ENCODE measurements at places on chromosomes 1 and 21.

DNA sequence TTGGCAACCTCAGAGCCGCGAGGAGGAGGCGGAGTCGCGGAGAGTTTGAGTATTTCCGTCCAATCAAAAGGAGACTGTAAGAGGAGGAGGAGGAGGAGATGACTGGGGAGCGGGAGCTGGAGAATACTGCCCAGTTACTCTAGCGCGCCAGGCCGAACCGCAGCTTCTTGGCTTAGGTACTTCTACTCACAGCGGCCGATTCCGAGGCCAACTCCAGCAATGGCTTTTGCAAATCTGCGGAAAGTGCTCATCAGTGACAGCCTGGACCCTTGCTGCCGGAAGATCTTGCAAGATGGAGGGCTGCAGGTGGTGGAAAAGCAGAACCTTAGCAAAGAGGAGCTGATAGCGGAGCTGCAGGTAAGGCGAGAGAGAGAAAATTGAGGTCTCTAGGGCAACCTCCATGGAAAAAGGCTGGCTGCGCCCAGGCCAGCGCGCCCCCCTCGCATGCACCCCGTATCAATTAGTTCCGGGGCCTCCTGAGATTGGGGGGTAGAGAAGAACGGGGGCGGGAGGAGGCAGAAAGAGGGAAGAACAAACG is at the start of gene PHGDH:
PHGDH (plus strand) TSS at position 131 of the 538 bp plus-strand sequence; CDS start at position 220, 89 bp downstream.
- no peak for DNase-seq

DNA sequence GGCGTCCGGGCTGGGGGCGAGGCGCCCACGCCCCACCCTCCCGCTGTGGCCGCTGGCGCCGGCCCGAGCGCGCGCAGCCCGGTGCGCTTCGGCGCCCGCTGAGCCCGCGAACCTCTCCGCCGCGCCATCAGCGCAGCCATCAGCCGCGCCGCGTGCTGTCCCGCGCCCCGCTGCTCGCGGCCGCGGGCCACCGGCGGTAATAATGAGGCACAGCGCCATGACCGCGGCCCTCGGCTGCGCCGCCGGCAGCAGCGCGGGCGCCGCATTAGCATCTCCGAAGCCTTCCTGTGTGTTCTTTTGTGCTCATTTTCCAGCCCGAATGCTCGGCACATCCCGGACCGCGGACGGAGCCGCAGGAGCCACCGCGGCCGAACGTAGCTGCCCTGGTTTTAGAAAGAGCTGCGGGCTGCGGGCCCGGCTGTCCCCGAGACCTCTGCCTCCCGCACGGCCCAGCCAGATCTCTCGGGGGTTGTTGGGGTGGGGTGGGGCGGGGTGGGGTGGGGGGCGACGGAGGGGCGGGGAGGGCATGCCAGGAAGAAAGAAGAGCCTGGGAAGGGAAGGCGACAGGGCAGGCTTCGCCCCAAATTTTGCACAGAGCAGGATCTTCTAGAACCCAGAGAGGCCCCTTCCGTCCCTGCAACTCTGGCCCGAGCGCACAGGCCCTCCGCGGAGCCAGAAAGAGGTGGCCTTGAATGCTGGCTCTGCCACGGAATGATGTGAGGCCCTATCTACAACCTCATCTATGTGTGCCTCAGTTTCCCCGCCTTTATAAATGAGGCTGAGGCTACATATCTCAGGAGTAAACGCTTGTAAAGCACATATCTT is 55.3 kb downstream of the RRAGC start:
- no peak for DNase-seq

- DNase-seq, result no peak
Observed at GRCh38 chr1:193199940-193200339, 13.5 kb upstream of the B3GALT2 start.

DNA sequence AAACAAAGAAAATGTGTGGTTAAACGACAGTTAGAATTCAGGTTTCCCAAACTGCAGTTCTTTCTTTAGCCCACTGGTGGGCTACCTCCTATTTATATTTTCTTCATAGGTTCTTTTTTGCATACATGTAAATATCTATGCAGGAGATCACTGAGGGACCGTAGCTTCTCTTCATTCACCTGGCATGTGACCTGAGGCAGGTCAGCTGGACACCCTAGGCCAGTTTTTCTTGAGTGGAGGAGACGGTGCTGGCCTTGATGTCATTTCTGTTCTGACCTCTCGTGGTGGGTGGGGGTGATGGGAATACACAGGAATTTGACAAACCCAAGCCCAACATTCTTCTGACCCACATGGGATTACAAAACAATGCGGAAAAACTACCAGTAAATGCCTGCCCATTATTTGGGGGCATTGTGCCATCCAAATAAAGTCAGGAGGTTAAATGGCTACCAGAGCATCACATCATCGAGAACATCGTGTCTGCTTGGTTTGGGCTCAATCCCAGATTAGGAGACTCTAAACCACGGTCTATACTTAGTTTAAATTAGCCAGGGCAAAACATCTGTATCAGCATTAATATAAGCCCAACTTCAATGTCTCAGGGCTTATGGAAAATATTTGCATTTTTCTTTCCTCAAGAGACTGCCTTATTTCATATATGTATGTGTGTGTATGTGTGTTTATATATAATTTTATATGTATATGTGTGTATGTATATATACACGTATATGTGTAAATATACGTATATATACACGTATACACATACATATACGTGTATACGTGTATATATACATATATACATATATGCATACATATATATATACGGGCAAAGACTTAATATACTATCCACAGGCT is 7.4 kb upstream of the IRF2BP2 start:
- DNase-seq, result no peak

DNA sequence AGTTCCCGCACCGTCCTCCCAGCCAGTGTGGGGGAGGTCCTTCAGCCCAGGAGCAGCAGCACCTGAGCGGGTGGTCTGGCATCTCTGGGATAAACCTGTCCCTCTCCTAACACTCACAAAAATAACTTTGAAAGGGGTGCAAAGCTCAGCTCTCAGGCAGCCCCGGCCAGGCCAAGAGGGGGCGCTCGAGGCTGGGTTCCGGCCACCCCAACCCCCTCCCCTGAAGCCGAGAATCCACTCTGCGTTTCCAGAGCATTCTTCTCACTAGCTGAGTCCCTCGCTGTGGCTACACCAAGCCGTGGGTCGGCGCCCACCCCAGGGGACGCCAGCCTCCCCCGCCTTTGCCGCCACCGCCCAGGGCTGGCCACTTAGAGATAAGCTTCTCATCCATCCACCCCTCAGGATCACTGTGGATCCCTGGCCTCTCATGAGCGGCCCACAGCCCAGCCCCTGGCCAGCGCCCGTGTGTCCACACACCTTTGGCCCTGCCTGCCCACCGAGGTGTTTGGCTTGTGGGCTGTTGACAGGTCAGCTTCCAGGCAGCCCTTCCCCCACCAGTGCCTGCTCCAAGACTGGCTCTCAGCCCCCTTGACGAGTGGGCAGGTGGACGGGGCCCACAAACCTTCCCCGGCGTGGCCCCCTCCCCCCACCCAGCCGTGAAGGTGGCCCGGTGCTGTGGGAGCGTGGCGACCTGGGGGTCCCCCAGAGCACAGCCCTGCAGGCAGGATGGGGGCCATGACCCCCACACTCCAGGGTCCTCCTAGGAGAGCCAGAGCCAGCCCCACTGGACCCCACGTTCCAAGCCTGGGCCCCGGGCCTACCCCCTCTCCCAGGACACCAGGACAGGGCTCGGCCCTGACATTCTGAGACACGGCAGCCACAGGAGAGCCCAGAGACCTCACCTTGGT is 1.9 kb downstream of the FTCD start:
- DNase-seq, result no peak

DNA sequence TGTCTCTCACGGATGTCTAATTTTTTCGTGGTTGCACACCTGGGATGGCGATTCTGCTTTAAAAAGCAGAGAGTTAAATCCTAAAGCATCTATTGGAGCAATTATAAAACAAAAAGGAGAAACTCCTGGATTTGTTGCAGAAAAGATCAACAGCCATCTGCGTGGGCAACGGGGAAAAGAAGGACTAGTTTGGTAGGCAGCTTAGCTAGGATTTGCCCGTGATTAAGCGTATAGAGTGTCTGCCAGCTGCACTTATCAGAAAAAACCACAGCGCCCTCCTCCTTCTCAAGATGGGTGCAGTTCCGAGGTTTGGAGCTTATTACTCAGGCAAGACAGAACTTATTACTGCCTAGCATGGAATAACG is 526 bp upstream of the SLC25A24 start:
- peak; percentile 16 for DNase-seq

DNA sequence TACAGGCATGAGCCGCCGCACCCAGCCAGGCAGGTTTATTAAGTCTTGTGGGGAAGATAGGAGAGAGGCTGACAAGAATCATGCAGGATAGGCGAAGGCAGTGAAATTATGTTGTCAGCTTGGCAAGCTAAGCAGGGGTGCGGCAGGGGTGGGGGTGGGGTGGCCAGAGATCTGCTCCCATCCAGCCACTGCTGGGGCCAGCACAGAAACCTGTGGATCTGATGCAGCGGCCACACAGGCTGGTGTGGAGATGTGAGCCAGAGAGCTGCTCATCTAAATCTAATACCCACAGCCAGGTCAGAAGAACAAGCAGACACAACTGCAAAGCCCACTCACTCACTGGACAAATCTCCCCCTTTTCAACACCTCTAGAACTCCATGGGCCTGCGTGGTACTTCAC is 68.7 kb downstream of the KCTD3 start:
- no peak for DNase-seq

- DNase-seq, result no peak
Observed at GRCh38 chr21:38434913-38435533, 63.3 kb downstream of the ERG start.

DNA sequence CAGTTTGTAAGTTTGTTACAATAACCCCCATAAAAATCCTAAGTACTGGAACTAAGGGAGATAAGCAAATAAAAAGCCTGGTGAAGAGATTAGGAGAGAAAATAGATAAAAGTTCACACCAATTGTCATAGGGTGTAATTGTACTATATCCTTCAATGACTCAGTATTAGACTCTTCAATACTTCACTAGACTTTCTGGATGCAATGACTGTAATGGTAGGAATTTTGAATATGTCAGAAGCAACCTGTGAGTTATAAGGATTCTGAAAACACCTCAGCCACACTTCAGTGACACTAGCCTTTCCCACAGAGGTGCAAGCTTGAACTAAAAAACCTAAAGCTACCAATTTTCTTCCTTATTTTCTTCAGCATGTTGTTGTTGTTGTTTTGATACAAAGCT is 147.9 kb downstream of the PTGER3 start:
- no peak for DNase-seq
